ENCODE measurements at places on chromosomes 5 and 9. TPM values are rescaled to one million over a fixed set of nuclear protein-coding genes. Genes with fewer than 3 reads are reported as not detected.

Gene PCDHB15
- 3.2 TPM for total RNA-seq

Gene POC5
- total RNA-seq, result 10.7 TPM

Gene SHLD3
- total RNA-seq, result 4.6 TPM

Gene FBXW11
- 87.5 TPM for total RNA-seq

Gene SLC6A18
- not detected for total RNA-seq

Gene KCTD16
- 0.46 TPM for total RNA-seq

Gene APC
- total RNA-seq, result 103 TPM

Gene SLC28A3
- 4.0 TPM for total RNA-seq

Gene DRD1
- 0.83 TPM for total RNA-seq

Gene SAXO1
- 0.40 TPM for total RNA-seq

Gene NR5A1
- total RNA-seq, result 0.09 TPM

Gene KLF4
- total RNA-seq, result 61.0 TPM
